ENCODE measurements at places on chromosomes 12 and 14.

- peak; percentile 47 for DNase-seq
These were observed 104.6 kb downstream of the GALC start for GRCh38 chr14:87888136-87888999.

GRCh38 chr14:81435391-81436295 is 35.5 kb upstream of the STON2 start:
- peak; percentile 66 for DNase-seq

DNA sequence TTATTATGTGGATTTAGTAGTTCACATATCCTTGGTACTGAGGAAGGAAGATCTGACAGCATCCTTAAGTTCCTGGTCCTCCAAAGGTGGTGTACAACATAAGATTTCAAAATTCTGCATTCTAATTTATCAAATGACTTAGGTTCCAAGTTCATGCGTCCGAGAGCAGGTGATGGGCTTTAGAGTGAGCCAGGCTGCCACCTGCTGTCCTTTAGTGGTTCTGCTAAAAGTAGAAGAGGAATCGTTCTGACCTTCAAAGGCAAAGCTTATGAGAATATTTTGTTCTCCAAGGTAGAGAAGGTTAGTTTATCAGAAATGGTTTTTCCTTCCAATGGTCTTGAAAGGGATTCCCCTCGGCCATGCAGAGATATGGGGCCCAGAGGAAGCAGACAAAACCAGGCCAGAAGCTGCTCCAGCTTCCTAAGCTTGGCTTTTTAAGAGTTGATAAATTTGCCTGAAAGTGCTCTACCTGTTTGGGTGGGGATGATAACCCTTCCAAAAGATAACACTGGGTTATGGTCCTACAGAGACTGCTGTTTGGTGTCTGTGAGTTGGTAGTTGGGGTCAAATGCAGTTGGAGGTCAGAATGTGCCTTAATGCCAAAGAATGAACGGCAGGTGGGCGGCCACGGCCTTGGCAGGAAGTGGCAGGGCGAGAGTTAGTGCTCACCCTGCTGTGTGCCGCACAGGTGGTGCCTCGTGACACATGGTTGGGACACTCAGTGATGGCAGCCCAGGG is 29.1 kb upstream of the LRTM2 start:
- DNase-seq = peak; percentile 85

- DNase-seq = no peak
These were observed 10.8 kb upstream of the DUSP6 start for GRCh38 chr12:89363084-89363483.

DNA sequence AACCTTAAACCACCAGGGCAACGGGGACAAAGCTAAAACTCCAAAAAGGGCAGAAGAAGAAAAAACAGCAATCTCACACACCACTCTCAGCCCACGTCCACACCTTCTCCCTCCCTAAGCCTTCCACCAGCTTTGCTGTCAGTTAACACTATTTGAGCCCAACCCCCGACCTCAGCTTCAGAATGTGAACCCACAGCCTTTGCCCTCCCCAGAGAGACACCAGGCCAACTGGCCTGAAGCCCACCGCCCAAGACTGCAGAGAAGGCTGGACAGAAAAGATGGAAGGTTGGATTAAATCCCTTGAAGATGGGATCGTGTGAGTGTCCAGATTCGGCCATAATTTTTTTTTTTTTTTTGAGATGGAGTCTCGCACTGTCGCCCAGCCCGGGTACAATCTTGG is 22.4 kb downstream of the IRF2BPL start:
- no peak for DNase-seq

DNA sequence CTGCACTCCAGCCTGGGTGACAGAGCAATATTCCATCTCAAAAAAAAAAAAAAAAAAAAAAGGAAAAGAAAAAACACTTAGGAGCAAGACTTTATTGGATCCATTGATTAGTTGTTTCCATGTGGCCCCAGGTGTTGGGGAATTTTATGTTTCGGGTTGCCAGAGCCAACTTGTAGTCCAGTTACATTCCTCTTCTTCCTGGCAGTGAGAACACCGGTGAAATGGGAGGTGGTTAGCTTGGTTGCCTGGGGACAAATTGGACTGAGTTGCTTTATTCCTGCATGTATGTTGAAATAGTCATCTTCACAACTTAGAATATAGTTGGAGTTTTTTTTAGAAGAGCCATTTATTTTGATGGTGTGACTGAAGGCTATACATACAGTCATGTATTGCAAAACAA is 12.6 kb downstream of the RCOR1 start:
- no peak for DNase-seq

DNA sequence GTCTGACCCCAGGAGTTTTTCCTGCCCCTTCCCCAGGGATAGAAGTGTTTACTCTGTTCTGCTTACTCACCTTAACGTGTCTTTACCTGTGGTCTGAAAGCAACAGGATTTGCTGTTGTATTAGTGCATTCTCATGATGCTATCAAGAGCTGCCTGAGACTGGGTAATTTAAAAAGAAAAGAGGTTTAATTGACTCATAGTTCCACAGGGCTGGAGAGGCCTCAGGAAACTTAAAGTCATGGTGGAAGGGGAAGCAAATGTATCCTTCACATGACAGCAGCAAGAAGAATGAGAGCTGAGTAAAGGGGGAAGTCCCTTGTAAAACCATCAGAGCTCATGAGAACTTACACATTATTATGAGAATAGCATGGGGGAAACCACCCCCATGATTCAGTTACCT is 240.4 kb downstream of the SNAPC1 start:
- no peak for DNase-seq

DNA sequence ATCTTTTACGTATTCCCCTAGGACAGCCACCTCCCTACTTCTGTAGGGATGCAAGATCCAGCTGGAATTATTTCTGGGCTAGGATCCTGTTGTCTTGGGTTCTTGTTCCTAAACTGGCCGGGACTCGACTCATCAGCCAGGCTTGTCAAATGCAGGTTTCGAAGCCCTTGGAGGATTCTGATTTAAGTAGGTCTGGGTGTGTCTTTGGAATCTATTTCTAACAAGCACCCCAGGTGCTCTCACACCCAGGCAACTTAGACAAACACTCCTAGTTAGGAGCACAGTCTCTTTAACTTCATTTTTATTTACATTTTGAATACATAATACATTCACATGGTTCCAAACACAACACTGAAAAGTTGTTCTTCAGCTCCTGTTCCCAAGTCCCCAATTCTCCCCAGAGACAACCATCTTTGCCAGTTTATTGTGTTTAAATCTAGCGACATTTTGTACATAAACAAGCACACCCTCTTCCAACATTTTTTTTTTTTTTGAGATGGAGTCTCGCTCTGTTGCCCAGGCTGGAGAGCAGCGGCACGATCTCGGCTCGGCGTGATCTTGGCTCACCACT is 20.9 kb downstream of the MORN3 start:
- DNase-seq = no peak

- DNase-seq = peak; percentile 71
These were observed 172.3 kb upstream of the GRIP1 start for GRCh38 chr12:66851134-66851533.

GRCh38 chr12:54625598-54625997 is 9.1 kb downstream of the LACRT start:
- no peak for DNase-seq

- no peak for DNase-seq
These were observed 9.9 kb downstream of the GPRC5A start for GRCh38 chr12:12901158-12901791.

- DNase-seq = peak; percentile 66
These were observed 1.0 kb upstream of the CAMKK2 start for GRCh38 chr12:121297435-121297991.

GRCh38 chr14:105447651-105448640 is 26.7 kb upstream of the CRIP2 start:
- DNase-seq = no peak

GRCh38 chr14:81710232-81710845 is 176.7 kb upstream of the SEL1L start:
- peak; percentile 66 for DNase-seq

DNA sequence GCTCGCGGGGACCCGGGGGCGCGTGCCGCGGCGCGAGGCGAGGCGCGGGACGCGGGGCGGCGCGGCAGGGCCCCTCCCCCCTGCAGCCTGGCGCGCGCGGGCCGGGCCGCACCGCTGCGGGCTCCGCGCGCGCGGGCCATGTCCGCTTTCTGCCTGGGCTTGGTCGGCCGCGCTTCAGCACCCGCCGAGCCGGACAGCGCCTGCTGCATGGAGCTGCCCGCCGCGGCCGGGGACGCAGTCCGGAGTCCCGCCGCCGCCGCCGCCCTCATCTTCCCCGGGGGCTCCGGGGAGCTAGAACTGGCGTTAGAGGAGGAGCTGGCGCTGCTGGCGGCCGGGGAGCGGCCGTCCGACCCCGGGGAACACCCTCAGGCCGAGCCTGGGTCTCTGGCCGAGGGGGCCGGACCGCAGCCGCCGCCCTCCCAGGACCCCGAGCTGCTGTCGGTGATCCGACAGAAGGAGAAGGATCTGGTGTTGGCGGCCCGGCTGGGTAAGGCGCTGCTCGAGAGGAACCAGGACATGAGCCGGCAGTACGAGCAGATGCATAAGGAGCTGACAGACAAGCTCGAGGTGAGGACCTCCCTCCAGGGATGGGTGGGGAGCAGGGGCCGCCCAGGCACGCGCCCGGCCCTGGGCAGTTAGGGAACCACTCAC is 820 bp downstream of the BICDL1 start:
- peak; percentile 80 for DNase-seq

- DNase-seq = peak; percentile 51
These were observed 40.1 kb downstream of the WASHC3 start for GRCh38 chr12:102021540-102022246.

GRCh38 chr14:35879151-35879648 is 53.1 kb downstream of the BRMS1L start:
- no peak for DNase-seq

DNA sequence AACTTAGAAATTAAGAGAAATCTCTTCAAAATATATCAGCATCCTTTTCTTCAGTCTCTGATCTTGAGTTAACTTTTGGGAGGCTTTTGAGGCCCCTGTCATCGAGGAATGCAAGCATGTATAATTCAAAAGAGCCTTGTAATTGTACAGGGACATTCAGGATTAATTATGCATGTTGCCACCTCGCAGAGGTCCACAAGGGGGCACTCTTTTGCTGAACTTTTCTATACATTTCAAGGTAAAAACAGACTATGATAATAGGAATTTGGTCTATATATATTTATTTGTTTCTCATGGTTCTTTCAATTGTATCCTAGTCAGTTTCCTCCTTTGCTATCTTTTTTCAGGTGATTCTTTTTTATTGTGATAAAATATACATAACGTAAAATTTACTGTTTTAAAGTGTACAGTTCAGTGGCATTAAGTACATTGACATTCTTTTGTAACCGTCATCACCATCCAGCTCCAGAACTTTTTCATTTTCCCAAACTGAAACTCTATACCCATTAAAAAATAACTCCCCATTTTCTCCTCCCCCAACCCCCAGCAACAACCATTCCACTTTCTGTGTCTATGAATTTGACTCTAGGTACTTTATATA is 47.0 kb upstream of the SLC2A13 start:
- peak; percentile 80 for DNase-seq

DNA sequence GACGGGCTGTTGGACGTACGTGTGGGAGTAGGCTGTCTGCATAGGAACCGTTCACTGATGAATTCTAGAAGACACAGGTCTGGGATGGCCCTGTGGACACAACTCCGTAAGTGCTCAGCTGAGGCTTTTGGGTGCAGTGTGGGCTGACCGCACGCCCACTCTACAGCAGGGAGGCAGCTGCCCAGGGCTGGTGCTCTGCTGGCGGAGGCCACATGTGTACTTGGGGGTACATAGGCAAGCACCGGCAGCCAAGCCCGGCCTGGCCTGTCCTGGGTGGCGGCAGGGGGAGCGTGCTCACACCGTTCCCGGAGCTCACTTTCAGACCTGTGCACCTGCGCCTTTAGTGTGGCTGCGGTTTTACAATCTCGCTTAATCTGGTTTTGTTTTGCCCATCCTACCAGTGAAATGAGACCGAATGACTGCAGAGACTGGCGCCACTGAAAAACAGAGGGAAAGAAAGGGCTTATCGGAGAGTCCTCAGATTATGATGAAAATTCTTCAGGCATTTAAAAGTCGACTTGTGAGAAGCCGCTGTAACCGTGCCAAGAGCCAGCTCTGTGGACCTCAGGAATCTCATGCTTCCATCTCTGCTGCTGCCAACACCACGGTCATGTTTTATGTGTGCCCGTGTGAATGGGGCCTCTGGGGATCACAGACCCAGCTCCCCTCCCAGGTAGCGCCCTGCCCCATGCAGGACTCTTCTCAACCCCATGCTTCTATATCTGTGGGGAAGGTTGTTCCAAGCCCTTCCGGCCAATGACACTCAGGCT is 45.8 kb downstream of the SSH1 start:
- no peak for DNase-seq

GRCh38 chr12:55142669-55143565 is 16.7 kb downstream of the OR9K2 start:
- DNase-seq = peak; percentile 83

- peak; percentile 31 for DNase-seq
These were observed 339.3 kb downstream of the PCNX1 start for GRCh38 chr14:71246539-71246938.

GRCh38 chr12:47553266-47553665 is 152.6 kb downstream of the RPAP3 start:
- DNase-seq = no peak

GRCh38 chr14:23402296-23403138 is 5.6 kb downstream of the MYH6 start:
- DNase-seq = no peak

- no peak for DNase-seq
These were observed 133.2 kb downstream of the SCARB1 start for GRCh38 chr12:124730455-124730932.
